ENCODE measurements at places on chromosomes 11 and 22.

DNA sequence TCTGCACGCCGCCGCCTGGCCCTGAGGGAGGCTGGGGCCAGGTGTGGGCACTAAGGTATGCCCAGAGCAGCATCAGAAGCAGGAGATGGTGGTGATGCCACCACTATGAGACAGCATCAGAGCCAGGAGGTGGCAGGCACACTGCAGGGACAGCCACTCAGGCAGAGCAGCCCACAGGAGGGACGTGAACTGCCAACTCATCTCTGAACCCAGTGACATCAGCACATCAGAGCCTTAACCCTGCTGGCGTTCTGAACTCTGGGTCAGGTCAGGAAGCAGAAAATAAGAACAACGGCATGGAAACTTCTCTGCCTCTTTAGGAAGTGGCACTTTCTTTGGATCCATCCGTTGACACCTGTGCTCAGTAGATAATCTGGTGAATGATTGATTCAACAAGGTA lies 14.7 kb upstream of the IFT27 start:
- DNase-seq: no peak

DNA sequence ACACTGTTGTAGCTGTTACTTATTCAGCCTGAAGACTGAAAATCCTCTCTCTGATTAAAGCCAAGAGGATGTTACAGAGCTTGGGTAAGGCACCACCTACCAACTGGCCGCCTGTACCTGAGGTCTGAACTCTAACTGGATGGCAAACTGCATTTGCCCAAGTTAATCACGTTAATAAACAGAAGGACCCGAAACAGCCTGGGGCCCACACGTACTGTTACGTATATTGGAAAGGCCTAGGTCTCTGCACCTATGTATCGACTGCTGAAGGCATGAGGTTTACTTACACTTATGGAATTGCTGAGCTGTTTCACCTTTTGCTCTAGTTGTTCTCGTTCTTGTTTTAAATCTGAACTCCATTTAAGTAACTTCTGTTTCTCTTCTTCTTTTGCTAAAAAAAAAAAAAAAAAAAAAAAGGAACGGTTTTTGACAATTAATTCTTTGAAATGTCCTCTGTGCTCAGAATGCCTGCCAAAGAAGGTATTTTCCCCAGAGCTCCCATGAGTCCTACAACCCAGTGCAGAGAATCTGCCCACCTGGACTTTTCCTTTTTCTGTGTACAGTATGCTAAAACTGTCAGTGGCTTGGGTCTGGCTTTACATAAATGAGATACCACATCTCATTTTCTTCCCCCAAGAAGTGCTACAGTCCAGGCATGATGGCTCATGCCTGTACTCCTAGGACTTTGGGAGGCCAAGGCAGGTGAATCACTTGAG lies 13.1 kb downstream of the LARGE2 start:
- no peak for DNase-seq

- no peak for DNase-seq
Measured at GRCh38 chr22:35656284-35656752, 8.1 kb downstream of the APOL6 start.

GRCh38 chr22:38862375-38863329 lies 9.4 kb downstream of the CBX6 start:
- DNase-seq: no peak

DNA sequence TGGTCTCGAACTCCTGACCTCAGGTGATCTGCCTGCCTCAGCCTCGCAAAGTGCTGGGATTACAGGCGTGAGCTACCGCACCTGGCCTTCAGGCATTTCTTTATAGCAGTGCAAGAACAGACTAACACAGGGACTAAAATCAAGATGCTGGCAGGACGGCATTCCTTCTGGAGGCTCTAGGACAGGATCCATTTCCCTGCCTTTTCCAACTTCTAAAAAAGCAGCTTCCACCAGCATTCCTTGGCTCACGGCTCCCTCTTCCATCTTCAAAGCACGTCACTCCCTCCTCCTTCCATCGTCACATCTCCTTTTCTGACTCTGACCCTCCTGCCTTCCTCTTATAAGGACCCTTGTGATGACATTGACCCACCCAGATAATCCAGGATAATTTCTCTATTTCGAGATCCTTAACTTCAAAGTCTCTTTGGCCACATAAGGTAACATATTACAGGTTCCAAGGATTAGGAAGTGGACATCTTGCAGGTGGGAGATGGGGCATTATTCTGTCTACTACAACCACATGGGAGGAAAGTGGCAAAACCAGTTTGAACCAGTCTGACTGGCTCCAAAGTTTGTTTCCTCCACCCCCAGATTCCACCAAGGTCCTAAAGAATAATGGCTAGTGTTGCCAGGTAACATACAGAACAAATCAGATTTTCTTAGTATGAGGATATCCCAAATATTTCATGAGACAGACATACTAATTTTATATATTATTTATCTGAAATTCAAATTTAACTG lies 172.5 kb downstream of the MN1 start:
- no peak for DNase-seq

DNA sequence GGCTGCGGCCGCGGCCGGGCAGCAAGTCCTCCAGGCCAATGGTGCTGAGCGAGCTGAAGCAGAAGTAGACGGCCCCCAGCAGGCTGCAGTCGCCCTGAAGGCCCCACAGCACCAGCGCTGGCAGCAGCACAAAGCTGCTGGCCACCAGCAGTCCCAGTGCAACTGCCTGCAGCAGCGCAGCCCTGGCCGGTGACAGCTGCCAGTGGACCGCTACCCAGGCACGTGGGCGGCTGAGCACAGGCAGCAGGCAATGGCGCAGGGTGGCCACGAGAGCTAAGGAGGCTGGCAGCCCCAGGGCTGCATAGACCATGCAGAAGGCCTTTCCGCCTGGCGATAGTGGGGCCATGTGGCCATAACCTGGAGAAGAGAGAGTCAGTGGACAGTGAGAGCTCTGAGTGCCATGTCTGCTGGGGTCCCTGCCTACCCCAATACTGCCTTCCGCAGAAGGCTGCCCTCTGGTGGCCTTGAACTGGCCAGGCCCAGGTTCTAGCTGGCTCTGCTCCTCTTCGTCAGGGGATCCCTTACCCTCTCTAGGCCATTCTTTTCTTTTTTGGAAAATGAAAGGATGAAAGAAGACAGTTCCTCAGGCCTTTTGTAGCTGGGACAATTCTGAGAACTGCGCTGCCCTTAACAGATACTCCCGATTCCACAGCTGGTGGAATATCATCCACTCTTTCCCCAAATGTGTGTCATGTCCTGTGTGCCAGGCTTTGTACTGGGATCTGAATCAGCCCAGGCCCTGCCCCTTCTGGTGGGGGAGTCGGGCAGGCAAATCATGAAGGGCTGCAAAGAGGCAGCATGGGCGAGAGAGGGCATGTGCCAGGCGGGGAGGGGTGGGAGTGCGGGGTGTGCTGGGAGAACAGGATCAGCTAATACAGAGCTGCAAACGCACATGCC lies 1.8 kb downstream of the KCNK7 start:
- DNase-seq: no peak
